ENCODE measurements at places on chromosomes 13 and 19.

- DNase-seq = peak; percentile 32
Observed at GRCh38 chr19:38229585-38230073, 5.6 kb upstream of the DPF1 start.

- peak; percentile 31 for DNase-seq
Observed at GRCh38 chr19:10085641-10086590, at the start of gene SHFL. Gene SHFL (plus strand): TSS chr19:10086317. CDS start chr19:10086428, 111 bp downstream.

DNA sequence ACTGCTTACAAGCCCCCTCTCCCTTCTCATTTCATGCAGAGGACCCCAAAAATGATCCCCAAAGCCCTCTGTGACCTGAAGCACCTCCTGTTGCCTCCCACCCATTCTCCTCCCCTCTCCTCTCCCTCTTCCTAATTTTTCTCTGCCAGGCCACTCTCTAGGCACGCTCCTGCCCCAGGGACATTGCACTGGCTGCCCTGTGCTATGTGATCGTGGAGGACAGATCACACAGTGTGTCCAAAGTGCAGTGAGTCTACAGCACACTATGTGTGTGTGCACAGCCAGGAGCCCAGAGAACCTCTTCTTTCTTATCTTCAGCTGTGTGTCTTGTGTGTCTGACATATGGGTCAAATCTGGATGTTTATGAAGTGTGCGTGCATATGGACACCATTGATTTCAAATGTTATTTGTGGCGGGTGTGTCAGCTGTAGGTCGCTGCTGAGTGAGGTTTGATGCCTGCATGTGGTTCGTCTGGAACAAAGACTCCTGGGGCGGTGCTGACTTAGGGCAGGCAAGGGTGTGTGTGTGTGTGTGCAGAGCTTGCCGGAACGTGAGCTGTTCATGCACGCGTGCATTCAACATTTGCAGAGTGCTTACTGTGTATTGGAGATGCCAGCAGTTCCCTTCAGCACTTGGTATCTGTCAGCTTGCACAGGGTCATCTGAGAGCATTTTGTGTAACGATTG, 2.1 kb upstream of the KLHL26 start:
- DNase-seq = no peak

DNA sequence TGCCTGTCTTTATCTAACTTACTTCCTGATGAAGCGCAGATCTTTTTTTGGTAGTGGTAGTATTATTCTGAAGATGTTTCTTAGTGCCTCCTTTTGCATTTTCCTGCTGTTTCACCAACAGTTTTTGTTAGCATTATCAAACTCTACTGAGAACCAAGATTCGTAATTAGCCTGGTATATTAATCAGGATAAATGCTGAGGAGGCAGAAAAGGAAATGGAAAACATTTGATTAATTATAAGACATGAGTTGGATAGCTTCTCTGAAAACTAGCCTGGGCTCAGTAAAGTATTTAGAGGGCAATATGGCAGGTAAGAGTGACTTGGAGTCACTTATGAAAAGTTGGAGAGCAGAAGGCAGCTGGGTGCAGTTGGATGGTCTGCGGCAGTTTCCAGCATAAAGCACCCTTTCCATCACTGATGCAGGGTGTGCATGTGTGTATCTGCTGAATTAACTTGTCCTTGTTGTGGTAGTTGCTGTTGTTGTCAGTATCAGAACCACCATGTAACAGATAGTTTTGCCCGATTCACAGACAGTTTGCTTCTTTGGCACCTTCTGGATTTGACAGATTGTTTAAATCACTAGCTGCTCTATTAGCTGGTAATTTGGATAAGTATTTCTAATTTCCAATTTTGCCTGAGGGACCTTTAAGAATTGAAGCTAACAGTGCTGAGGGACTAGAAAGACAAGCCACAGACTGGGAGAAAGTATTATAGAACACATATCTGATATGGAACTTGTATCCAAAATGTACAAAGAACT, 6.9 kb upstream of the TNFRSF19 start:
- DNase-seq = no peak

DNA sequence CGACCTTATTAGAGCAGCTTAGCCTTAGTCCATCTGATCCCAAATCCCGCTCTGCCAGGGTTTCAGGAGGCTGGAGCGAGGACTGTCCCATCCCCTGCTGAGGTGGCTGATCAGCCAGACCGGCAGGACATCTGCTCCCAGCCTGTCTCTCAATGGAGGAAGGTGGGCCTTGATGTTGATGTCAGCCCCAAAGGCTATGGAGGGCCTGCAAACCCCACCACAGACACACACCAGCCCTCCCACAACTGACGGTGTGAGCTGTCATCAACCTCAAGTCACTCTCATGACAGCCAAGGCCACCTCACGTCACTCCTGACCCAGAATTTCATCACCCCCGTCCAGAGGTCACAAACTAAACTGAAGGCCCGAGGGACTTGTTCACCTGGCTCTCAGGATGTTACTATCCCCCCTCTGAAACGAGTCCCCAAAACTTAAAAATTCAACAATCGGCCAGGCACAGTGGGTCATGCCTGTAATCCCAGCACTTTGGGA, 25.5 kb downstream of the RHPN2 start:
- DNase-seq = no peak

DNA sequence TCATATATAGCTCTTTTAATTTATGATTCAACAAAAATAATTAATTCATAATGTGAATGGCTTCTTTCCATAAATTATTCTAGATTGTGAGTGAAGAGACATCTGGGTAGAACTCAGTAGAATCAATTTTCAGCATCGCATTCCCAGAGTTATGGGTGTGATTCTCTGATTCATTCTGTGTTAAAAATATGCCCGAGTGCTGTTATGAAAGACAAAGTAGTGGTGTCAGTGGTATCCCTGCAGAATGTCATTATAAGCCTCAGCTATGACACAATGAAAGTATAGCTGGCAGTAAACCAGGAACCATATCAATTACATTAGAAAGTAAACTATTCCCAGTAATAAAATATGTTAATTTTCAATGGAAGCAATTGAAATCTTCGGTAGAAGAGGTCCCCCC, 480.5 kb upstream of the SLITRK1 start:
- DNase-seq = no peak

GRCh38 chr19:13132471-13133180, 14.6 kb downstream of the NACC1 start:
- no peak for DNase-seq

GRCh38 chr13:27194209-27194608, 22.6 kb upstream of the USP12 start:
- DNase-seq = no peak

DNA sequence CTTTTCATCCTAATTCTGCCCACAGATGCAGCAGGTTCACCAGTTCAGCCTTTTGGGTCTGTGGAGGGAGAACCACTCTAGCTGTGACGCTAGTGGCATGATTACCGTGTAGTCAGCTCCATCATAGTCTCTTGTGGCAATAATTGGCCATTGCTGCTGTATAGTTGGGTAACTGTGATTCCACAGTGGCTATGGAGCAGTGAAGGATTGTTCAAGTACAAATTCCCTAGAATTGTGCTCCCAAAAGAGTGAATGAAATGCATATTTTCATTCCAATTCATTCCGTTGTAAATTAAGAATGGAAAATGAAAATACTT, 856 bp downstream of the TEX26 start:
- DNase-seq = no peak
